CD4-positive, alpha-beta T cell treated with Interleukin-4 for 1 hour (primary cell): ENCODE measurements at places on chromosomes 1 and 21.

- peak; percentile 59 for DNase-seq
Observed at GRCh38 chr21:42527489-42528158, 14.0 kb downstream of the SLC37A1 start.

DNA sequence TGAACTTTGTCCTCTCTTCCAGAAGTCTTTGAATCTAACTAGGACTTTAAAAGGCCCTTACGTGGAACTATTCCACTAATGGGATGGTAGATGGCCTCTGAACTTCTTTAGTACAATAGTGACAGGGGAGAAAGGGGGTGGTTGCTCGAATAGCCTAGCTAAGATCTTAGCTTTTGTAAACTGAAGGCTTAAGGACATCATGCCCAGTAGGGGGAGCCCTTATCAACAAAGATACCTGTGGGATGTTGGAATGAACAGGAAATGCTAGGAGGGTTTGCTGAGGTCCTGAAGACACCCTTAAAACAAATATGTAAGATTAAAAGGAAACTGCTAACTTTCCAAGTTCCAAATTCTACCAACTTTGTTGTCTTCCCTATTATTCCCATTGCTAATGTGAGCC, 33.2 kb downstream of the NHLH2 start:
- peak; percentile 48 for DNase-seq

DNA sequence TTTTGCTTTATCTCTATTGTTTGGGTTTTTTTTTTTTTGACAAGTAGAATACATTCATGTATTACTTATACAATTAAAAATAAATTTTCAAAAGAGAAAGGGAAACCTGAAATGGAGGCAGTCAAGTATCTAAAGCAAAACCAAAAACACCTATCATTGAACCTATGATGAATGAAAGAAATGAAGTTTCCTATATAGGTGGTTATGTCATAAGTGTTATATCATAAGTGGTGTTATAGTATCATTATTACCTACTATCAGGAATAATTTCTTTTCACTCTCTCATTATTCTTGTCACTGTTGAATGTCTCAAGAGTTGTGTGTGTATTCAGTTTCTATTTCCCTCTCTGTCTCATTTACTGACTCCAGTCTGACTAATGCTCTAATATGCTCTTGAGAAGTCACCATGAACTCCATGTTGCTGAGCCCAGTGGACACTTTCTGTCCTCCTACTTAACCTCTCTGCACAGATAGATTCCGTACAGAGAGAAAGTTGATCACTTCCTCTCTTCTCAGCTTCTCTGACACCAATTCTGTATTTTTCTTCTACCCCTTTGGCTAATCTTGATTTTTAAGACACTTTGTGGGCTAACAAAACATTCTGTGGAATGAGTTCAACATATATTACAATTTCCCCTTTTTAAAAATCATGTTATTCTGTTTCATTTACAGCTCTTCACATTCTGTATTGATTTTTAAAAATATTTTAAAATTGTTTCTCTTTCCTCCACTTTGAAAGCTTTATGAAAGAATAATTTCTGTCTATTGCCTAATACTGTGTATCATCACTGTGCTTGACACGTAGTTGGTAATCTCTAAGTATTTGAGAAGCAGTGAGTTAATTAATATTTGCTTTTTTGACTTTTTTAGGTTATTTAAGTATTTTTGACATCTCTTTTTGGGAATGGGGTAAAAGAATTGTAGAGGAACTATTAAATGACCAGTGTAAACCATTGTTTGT, 50.1 kb downstream of the RASAL2 start:
- DNase-seq: no peak

GRCh38 chr1:3602375-3602774, 8.9 kb downstream of the MEGF6 start:
- DNase-seq: no peak

GRCh38 chr1:205321162-205321958, at the start of gene NUAK2:
NUAK2 (minus strand) TSS chr1:205321745; CDS start chr1:205321628, 117 bp downstream.
- DNase-seq: peak; percentile 88

DNA sequence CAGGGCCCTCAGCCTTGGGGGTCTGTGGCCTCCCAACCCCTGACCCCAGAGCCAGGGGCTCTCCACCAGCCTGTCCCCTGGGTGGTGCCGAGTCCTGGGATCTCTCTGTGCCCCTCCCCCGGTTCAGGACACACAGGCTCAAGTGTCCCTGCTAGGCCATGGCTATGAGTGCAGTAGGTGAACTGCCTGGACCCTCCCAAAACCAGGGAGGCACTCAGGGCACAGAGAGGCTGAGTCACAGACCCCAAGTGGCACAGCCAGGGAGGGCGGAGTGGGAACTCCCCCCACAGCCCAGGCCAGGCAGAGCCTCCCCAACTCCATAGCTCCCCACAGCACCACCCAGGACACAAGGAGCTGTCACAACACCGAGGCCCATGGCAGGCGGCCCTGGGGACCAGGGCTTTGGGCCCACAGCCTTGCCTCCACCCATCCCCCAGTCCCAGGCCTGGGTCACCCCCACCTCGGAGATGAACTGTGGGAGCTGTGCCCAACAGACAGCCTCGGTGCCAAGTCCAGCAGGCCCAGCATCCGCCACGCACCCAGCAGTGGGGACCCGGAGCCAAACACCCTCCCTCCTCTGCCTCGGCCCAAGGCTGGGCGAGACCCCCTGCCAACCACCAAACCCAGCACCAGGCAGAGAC, 3.2 kb downstream of the DVL1 start:
- DNase-seq: no peak

GRCh38 chr1:42720868-42721267, 19.2 kb downstream of the CLDN19 start:
- DNase-seq: no peak

- no peak for DNase-seq
Observed at GRCh38 chr1:182718311-182718710, 33.9 kb upstream of the RGS8 start.
